ENCODE measurements at places on chromosomes 5 and 9.

DNA sequence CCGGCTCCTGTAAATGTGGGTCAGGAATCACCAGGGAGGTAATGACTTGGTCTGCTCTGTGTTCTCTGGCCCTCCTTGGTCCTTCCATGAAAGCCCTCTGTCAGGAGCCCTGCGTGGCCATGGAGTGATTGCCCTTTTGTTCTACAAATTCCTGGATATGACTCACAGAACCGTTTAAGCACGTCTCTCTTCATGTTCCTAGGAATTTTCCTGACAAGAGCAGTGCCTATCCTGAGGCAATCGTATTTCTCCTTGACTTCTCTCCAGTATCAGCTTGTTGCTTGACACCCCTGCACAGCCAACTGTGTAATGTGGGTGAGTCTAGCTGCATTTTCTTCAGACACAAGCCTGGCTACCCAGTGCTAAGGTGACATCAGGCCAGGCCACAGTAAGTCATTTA, 274.3 kb upstream of the ZNF462 start:
- no peak for DNase-seq

GRCh38 chr5:175809531-175810121, 61.8 kb upstream of the CPLX2 start:
- no peak for DNase-seq

DNA sequence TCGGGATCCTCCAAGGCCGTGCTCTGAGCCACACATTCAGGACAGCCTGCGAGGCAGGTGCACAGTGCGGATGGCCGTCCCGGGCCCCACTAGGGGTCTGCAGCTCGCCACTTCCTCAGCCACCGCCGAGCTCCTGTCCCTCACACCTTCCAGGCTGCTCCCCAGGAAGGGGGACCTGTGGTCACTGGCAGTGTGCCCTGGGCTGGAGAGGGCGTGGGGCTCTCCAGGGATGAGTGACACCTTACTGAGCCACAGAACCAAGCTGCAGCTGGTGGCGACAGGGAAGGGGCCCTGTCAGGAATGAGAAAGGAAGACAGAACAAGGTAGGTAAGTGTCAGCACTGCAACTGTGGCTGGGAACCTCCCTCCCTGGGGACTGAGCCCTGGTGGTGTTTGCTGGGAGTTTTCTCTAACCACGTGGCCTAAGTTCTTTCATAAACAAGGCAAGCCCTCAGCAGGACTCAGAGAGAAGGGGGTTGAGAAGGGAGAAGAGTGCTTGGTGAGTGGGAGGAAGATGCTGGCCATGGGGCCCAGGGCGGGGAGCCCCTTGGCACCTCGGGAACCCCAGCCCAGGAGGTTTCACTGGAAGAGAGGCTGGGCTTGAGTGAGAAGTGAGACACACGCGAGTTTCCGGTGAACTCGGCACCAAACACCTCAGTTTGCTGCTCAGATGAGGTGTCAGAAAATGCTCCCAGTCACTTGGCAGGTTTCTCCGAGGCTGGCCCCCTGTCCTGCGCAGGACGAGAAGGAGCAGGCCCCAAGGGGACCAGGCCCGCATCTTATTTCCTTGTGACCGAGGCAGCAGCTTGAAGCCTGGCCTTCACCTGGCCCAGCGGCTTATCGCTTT, 5.2 kb downstream of the IL13 start:
- DNase-seq, result no peak

DNA sequence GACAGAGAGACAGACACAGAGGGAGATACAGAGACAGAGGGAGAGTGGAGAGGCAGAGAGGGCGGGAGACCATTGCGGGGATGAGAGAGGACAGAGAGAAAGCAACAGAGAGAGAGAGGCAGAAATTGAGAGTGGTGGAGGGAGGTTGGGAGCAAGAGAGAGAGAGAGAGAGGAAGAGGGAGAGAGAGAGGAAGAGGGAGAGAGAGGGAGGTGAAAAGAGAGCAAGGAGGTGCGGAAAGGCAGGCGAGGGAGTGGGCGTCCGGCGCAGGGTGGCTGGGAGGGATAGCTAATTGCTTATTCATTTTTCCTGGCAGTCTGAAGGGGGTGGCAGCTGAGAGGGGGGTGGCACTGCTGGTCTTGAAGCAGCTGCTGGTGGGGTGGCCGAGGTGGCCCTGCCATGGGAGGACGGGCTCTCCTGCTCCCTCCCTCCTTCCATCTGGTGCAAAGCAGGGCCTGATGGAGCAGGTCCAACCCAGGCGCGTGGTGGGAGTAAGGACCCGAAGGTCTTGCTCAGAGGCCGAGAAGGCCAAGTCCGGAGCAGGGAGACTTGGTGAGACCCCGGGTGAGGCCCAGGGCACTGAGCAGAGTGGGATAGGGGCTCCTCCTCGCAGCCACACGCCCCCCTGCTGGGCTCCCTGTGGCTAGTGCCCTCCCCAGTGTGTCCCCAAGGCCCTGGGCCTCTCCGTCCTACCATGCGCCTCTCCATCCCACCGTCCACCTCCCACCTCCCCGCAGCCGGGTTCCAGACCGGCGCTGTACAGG, 25.3 kb upstream of the RNU6ATAC start:
- no peak for DNase-seq

DNA sequence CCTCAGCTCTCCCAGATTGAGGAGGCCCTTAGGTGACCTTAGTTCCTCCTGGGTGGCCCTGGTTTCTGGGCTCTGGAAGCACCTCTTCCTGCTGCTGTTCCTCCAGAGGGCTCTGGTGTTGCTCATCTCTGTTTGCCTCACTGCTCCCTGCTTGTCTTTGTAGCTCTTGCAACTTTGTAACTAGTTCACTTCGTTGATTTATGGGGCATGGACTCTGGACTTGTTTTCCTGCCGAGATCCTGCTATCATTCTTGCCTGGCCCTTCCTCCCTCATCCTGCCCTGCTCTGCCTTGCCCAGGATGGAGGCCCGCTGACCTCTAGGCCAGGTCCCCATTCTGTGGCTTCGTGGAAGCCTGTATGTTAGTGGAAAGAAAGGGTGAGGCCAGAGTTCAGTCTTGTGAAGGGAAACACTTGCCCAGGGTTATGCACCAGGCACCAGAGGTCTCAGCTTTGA, 169.3 kb downstream of the MACROH2A1 start:
- DNase-seq, result no peak

DNA sequence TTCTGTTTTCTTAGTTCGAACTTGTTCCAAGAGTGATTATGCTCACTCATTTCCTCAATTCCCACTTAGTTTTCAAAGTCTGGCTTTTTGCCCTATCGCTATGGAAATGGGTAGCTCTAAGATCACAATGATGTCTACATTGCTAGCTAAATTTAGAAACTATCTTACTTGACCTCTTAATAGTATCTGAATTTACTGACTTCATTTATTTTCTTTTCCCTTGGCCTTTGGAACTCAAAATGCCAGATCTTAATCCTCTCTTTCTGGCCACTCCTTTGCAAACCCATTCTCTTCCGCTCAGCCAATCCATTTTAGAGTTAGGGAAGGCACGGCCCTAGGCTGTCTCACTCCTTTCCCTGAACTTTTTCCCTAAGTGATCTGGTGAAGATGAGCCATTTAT, 137.0 kb downstream of the FER start:
- DNase-seq, result no peak

DNA sequence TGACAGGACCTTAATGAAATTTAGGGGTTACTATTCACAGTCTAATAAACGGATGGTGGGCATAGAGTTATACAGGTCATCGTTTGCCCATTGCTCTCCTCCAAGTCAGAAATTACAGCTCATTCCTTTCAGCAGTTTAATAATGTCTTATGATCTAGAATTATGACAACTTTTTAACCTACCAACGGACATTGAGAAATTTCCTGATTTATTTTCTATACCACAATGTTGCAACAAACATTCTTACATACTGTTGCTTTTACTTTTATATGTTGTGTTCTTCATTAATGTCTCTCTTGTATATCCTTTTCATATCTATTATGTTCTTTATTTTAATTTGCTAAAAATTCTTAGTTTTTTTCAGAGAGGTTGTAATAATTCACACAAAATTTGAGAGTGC, 152.8 kb upstream of the PRLR start:
- no peak for DNase-seq

DNA sequence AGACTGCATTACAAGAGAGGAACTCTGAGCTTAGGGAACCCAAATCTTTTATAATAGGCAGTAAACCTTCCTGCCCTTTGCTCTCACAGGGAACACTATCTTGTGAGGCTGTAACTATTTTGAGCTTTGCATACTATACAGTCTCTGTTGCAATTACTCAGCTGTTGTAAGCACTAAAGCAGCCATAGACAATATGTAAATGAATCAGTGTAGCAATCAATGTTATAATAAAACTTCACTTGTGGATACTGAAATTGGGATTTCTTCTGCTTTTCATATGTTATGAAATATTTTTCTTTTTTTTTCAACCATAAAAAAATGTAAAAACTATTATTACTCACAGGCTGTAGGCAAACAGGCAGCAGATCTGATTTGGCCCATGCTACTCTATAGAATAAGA, 16.7 kb upstream of the UBQLN1 start:
- no peak for DNase-seq

DNA sequence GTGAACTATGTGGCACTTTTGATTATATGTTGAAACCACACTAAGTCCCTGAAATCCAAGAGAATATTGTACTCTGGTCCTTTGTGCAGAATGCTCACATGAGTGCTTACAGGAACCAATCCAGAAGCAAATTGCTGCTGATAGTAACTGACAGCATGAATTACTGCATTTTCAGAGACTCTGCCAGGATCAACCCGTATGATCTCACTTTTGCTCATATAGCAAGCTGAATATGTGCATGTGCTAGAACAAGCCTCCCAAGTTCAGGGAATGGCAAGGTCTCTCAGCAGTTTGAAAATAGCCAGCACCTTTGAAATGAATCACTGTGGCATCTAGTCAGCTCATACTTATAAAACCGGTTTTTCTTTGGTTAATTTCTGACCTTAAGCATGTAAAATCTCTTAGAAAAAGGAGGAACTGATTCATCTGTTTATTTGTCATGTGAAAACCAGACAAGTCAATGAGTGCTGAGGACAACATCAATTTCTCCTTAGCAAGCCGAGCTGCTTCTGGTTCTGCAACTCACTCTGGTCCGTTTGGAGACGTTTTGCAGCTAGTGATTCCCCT, 215.7 kb upstream of the ELL2 start:
- no peak for DNase-seq

DNA sequence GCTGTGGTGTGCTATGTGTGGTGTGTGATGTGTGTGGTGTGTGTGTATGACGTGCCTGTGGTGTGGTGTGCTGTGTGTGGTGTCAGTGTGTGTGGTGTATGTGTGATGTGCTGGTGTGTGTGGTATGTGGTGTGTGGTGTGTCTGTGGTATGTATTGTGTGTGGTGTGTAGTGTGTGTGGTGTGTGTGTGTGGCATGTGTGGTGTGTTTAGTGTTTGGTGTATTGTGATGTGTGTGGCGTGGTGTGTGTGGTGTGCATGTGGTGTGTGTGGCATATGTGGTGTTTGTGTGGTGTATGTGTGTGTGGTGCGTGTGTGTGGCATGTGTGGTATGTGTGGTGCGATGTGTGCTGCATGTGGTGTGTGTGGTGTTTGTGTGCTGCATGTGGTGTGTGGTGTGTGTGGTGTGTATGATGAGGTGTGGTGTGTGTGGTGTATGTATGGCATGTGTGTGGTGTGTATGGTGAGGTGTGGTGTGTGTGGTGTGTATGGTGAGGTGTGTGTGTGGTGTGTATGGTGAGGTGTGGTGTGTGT, 18.3 kb upstream of the RNU6ATAC start:
- DNase-seq, result no peak

DNA sequence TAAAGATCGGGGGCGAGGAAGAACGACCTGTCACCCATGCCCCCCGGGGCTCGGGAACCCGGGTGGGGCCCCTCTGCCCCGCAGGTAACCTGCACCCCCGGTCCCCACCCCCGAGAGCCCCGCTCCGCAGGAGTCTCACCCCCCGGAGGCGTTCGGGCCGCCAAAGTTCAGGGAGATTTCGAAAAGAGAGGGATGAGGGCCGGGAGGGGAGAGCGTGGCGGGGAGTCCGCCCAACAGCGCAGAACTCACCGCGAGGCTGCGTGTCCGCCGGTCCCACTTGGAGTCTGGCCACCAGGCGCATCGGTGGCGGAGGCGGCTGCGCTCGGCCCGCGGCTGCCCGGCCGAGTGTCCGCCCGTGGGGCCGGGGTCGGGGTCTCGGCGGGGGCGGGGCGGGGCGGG, at the start of gene PHF19:
TSS of gene PHF19 (minus strand) at position 347 of the 399 bp plus-strand sequence. CDS start 2,447 bp downstream, outside the sequence.
- no peak for DNase-seq
